ENCODE measurements at places on chromosomes 4 and X.

- DNase-seq: no peak
These were observed 96.6 kb upstream of the KCNIP4 start for GRCh38 chr4:22045051-22045630.

GRCh38 chr4:176838601-176839433 is 46.1 kb upstream of the VEGFC start:
- DNase-seq: no peak

DNA sequence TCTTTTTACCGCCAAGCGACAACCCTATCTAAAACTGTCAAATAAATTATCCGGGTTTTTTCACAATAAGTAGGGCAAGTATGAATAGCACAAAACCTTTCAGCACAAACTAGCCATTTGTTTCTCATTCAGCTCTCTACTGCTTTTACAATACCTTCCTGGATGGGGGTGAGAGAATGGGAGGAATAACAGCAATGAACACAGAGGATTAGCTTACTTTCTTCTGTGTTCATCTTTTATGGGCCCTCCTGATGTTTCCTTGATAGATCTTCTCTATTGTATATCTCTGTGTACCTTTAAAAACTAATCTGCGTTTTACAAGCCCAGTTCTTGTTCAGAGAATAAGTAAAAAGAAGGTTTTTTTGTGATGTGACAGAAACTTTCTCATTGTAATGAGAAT is 55.3 kb upstream of the APELA start:
- no peak for DNase-seq

DNA sequence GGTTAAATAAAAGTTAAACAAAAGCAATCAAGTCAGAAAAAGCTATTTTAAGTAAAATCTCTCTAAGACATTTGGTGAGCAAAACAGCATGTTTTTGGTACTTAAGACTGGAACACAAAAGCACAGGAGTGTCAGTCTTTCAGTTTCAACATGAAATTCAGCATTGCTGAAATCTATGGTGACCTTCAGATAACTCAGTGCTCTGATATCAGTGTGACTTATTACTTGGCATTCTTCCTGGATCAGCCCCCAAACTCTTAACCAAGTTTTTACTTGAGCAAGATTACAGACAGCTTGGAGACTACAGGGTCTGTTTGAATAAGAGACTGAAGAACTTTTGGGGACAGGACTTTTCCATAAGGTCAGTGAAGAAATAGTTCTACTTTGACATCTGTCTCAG is 437.2 kb downstream of the RAPGEF2 start:
- DNase-seq: no peak

GRCh38 chr4:823176-823760 is 2.7 kb downstream of the CPLX1 start:
- no peak for DNase-seq

DNA sequence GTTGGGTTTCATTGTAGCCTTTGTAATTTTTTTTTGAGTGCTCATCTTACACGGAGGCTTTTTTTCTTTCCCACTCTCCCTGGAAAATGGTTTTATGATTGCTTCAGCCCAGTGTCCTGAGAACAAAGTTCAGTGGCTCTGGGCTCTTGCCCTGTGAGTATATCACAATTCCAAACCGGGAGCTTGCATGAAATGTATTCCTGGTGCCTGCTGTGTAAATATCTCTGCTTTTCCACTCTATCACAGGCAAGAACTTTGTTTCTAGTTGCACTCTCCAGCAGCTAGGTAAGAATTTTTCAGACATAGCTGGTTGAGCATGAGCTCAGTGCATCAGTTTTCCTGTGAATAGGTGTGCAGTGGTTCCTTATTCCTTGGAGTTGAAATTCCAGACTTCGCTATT is 60.8 kb downstream of the SUPT20HL2 start:
- no peak for DNase-seq

DNA sequence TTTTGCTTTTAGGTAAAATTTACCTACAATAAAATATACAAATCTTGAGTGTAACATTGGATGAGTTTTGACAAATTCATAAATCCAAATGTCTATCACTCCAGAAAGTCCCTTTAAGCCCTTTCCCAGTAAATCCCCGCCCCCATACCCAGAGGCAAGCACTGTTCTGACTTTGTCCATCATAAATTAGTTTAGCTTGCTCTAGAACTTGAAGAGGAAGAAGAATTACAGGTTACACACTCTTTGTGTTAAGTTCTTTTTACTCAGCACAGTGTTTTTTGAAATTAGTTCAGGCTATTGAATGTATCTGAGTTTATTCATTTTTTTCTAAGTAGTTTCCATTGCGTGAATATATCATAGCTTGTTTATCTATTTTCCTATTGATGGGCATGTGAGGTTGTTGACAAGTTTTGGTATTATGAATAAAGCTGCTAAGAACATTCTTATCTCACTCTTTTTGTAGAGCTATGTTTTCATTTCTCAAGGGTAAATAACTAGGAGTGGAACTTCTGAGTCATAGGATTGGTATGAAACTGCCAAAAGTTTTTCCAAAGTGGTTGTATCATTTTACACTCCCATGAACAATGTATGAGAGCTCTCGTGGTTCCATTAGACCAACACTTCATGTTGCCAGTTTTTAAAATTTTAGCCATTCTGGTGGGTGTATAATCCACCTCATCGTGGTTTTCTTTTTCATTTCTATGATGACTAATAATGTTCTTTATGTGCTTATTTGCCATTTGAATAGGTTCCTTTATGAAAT is 22.4 kb upstream of the HPSE start:
- DNase-seq: no peak

DNA sequence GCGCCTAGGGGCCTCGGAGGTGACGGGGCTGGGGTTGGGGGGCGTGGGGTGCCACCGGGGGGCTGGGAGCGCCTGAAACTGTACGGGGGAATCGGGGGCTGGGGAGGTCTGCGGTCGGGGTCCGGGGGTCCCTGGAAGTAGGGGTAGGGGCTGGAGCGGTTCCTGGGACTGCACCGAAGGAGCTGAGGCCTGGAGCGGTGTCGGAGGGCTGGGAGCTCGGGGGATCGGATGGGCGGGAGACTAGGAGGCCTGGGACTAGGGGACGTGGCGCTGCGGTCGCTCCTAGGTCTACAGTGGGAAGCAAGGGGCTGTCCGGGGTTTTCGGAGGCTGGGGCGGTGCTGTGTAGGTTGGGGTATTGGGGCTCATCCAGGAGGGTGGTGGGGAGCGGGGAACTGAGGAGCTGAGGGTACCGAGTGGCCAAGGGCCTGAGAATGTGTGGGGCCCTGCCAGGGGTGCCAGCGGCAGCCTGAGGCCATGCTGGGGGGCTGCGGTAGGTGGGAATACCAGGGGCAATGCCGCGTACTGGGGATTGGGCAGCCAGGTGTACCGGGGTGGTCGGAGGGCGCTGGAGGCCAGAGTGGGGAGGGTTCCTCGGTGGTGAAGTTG is 562 bp downstream of the AKAP17A start:
- DNase-seq: no peak

DNA sequence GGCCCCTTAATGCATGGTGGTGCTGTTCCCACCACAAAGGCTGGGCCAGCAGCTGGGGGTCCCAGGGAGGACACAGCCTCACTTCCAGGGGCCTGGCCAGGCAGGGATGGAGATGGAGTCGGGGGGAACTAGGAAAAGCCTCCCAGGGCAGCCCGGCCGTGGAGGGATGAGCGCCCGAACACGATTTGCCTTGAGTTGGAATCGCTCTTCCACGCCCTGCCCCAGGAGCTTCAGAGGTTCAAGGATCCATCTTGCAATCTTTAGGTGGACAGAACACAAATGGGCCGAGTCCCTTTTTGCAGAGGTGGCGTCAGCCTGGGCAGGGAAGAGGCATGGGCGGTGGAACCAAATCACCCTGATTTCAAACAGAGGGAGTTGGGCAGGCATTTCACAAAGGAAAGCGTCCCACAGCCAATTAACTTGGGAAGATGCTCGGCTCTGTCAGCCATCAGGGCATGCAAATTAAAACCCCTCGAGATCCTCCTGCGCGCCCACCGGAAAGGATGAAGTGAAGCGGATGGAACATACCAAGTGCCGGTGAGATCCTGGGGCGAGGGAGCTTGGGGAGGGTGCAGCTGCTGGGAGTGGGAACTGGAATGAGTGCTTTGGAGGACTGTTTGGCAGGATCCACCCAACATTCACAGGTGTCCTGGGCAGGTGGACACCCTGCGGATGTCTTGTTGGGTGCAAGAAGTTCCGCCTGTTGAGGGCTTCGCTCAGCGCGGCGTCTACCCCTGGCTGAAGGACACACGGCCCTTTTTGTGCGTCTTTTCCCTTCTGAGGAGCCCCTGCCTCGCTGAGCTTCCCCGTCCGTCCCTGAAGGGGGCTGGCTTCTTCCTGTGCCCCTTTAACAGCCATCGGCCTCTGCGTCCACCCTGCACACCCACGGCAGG is 75.7 kb downstream of the HTRA3 start:
- no peak for DNase-seq

GRCh38 chr4:147576084-147576483 is 41.1 kb upstream of the TMEM184C start:
- no peak for DNase-seq

DNA sequence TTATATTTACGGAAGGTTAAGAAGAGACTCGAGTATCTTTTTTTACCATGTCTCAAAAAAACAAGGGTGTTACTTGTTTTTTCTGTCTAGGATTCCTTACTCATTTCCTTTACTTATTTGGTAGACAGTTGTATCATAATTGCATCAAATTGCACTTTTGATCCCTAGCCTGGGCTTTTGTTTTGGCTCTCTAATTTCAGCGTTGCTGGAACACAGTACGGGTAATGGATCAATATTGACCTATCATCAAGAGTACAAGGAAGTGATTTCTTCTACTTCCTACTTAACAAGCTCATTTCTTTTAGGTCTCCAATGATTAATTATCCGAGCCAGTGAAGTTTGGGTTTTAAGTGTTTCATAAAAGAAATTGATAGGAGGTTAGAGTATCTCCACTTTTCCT is 16.8 kb downstream of the AIMP1 start:
- DNase-seq: no peak

- peak; percentile 45 for DNase-seq
These were observed 393 bp downstream of the SH3KBP1 start for GRCh38 chrX:19886883-19887531.

DNA sequence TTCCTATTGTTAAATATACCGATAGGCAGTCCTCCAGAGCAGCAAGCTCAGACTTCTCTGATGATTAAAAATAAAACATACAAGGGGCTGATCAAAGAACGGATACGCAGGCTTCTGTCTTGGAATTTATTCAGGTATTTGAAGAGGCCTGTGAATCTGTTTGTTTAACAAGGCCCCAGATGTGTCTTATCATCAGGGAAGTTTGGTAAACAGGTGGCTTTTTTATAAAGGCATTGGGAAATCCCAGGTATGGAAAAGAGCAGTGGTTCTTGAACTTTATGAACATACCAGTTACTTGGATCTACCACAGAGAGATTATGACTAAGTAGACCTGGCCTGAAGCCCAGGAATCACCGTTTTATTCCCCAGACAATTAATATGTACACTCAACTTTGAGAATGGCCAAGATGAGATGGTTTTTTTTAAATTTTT is 47.9 kb downstream of the SOWAHB start:
- DNase-seq: no peak

- no peak for DNase-seq
These were observed 28.6 kb upstream of the USP46 start for GRCh38 chr4:52687696-52688095.

DNA sequence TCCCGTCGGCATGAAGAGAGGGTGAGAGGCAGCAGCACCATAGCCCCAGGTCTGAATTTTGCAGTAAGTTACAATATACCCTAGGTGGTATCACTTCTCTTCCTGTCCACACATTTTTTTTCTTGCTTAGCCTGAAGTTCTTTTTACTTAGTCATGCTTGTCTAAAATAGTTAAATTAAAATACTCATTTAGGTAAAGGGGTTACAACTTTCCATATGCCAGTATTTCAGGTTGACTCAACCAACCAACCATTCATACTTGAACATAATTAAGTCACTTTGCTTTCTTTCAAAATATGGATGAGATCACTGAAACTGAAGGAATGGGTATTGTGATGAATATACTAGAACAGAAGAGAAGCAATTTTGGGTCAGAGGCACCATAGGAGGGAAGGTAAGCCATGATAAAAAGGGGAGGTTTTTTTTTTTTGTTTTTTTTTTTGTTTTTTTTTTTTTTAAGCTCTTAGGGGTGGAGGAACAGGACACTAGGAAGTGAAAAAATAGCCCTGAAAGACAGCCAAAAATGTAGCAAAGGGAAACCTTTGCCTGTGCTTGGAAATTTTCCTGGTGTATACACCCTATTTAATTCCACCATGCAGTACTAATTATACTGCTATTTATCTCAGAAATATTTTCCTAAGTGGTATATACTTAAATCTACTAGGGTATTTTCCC is 41.8 kb downstream of the RPS6KA3 start:
- no peak for DNase-seq

- no peak for DNase-seq
These were observed 14.9 kb downstream of the ADH1A start for GRCh38 chr4:99275885-99276284.

DNA sequence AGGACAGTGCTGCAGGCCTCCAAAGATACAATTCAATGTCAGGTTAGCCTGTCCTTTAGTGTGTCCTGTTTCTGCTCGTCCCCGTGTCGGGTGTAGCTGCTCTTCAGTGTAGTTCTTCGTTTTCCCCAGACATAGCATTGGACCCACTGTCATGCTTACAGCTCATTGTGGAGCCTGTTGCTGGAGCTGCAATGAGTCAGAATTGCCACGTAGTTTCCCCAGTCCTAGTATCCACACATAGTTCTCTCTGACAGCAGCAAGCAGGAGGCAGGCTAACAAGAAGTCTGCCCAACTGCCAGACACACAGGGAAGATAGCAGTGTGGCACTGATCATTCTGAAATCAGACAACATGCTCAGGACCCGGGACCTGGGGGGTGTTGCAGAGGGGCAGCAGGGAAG is 49.2 kb downstream of the MOSPD2 start:
- DNase-seq: no peak

DNA sequence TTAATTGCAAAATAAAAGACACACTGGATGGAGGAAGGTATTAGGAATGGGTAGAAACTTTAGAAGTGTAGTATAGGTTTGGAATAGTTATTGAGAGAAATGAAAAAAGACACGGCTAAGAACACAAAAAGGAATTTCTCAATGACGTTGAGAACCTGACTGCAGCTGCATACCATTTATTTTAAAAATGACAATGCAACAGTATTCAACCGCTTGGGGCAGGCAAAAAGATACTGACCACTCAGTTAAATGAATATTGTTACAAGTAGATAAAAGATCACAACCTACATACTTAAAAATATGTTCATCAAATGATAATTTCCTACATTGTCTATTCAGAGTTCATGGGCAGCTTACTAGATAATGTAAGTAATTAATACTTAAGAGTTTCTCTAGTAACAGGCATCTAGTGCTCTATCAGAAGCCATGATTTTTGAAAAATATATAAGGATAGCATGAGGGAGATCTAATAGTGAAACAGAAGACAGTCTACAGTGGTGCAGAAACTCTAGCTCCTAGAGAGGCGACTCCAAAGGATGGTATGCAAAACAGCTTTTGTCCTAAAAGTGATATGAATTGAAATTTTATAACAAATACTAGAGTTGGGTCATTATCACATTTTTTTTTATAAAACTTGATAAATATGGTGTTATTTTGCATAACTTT is 216.2 kb upstream of the VEGFC start:
- no peak for DNase-seq

- no peak for DNase-seq
These were observed 856.6 kb downstream of the GLUD2 start for GRCh38 chrX:121903961-121904360.
